ENCODE measurements at places on chromosomes 13 and 19.
A peak's percentile ranks its signal among the peaks of the same experiment; 100 is the strongest.

DNA sequence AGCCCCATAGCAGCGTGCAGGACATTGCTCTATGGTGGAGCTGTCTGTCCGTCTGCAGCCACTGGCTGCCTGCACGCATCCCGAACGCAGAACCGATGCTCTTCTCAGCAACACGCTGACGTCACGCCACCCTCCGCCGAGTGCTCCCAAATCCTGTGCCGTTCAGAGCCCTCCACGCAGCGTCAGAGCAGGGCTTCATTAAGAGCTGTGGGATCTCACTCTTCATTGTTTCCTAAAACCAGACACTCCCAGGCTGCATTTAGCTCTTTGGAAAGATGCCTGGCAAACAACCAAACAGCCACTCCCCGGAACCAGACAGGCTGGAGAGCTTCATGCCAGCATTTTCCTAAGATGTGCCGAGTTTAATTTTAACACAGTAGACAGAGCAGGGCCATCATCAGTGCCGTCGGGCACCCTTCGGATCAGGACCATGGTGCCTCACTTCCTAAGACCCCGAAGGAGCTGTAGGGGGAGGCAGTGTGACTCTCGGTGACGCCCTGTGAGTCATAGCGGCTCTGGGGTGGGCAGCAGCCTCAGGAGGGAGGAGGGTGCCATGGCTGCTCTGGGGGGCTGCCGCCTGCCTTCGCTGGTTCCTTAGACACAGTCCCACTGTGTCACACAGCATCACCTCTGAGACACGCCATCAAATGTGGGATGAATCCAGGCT is 131.5 kb upstream of the MCF2L start:
- no peak for DNase-seq

DNA sequence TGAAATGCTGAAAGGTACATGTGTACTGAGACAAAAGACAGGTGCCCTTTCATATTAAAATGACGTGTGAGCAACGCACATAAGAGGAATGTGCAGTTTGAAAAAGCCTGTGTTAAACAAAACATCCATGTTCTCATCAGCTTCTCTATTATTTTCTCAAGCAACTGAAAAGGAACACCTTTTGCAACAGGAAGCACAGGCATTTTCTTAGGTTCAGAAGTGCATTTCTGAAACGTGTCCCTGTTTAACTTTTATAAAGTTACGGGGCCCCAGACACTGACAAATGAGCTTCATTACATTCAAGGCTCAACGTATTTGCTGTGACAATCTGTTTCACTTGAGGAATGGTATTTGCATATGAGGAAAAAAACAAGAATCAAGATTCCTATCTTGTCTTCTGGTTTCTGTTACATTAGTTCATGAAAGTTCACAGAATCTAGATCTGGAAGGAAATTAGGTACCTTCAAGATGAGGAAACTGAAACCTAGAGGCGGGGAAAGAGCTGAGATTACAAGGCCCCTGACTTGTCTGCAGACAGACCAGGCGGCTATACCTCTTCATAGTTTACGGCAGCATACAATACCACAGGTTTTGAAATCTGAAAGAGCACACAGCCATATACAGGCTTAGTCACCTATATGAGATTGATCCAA is 431.7 kb downstream of the KLF12 start:
- DNase-seq = peak; percentile 22

- DNase-seq = peak; percentile 88
Measured at GRCh38 chr19:5536337-5536894, 31.3 kb downstream of the TINCR start.

GRCh38 chr19:34018546-34018945 is 153.8 kb upstream of the LSM14A start:
- DNase-seq = no peak

GRCh38 chr19:42196011-42197001 is 21.2 kb downstream of the DEDD2 start:
- DNase-seq = no peak

GRCh38 chr19:12513531-12514061 is 29.0 kb upstream of the ZNF709 start:
- no peak for DNase-seq

DNA sequence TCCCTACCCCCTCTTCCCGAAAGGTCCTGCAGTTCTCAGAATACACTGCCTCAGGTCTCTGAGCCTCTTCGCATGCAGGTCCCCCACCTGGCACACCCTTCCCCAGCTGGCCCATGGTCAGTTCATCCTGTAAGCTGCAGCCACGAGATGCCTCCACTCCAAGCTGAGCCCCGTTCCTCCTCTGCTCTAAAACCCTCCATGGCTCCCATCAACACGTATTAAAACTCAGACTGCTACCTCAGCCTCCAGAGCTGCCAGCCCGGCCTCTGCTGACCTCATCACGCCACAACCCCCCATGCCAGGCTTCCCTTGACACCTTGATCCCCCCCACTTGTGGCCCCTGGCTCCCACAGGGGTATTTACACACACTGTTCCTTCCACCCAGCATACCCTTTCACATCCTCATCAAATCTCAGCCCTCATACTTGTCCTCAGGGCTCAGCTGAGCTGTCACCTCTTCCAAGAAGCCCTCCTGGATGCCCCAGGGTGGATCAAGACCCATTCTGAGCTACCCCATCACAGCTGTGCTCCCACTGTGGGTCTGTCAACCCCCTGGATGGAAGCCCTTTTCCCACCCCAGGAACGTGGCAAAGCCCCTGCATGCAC is 48.9 kb downstream of the PTPRS start:
- no peak for DNase-seq

DNA sequence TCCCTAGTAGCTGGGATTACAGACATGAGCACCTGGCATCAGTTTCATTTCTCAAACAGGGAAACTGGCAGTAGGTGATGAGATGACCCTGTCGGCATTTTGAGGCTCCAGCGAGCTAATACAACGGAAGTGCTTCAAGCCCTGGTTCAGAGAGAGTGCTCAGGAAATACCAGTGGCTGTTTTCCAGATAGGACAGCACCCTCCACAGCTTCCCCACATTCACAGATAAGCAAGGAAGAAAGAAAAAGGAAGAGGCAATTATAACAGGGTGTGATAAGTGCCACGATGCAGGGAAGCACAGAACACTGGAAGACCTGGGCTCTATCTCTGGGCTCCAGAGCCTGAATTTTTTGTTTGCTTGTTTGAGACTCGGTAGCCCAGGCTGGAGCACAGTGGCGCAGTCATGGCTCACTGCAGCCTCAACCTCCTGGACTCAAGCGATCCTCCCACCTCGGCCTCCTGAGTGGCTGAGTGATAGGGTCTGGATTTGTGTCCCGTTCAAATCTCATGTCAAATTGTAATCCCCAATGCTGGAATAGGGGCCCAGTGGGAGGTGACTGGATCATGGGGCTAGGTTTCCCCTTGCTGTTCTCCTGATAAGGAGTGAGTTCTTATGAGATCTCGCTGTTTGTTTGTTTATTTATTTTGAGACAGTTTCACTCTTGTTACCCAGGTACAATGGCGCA is 43.5 kb downstream of the PIN1 start:
- DNase-seq = no peak

- no peak for DNase-seq
Measured at GRCh38 chr13:27954406-27954851, 14.7 kb downstream of the CDX2 start.

- no peak for DNase-seq
Measured at GRCh38 chr19:29807870-29808405, 3.9 kb upstream of the CCNE1 start.

DNA sequence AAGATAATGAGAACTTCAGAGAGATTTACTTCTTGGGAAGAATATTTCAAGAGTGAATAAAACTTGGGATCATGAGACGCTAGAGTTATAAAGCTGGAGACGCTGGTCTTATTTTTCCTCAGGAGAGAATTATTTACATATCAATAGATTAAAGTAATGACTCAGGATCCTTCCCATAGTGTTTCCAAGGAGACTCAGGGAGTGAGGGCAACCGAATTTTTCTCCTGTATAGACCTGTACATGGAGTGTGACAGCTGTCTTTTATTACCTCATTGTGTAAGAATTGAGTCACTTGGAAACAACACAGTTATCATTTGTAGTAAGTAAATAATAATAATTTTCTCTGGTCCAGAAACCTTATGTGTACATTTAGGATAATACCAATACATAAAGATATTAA is 1905.5 kb downstream of the OLFM4 start:
- DNase-seq = no peak

DNA sequence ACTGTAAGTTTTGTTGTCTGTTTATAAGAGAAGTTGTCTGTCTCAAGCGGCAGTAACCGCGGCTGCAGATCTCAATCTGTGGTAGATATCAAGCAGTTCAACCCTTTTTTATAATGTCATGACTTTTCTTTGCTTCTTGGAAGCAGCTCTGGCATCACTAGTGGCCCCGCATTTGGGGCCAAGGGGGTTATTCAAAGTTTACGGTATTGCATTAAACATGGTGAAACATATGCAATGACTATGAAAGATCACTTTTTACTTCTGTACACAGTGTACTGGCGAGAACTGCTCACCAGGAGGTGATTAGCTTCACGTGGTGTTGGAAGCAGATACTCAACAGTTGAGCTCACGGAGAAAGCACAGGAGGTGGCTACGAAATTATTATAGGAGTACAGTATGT is 4.6 kb upstream of the FFAR3 start:
- no peak for DNase-seq

DNA sequence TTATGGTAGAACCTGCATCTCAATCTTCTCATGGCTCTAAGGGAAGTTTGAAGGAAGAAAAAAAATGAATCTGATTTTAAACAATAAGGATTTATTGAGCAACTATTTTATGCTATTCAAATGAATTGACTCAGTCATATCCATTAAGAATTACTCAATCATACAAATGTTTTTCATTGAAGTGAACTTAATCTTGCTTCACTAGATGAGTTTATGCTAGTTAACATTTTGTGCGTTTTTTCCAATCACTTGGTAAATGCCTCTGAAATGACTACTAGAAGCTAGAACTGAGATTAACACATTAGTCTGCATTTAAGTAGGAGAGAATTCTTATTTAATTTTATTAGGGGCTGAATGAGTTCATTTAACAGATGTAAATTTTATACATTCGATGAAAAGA is 25.2 kb downstream of the RXFP2 start:
- DNase-seq = no peak

GRCh38 chr19:10430505-10431253 is 10.3 kb downstream of the PDE4A start:
- DNase-seq = no peak

- DNase-seq = no peak
Measured at GRCh38 chr19:19613506-19613905, 5.0 kb downstream of the PBX4 start.

DNA sequence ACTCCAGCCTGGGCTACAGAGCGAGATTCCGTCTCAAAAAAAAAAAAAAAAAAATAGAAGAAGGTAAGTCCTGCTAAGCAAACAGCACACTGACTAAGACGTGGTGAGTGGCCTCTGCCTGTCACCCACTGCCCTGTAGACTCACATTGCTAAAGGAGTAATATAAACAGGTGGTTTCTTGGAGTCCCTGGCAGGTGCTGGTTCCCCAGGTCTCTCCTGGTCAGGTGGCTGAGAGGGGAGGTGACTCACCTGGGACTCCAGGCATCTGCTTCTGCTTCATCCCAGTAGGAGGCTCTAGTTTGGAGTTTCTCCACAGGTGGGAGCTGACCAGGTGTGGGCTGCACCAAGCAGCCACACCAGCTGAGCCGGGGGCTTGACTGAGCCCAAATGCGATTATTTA is at the start of gene OR10H1:
OR10H1 (minus strand) TSS at position 359 of the 400 bp plus-strand sequence. CDS start 7,627 bp downstream, outside the sequence.
- no peak for DNase-seq

GRCh38 chr13:19680751-19681150 is 47.3 kb downstream of the MPHOSPH8 start:
- DNase-seq = no peak

DNA sequence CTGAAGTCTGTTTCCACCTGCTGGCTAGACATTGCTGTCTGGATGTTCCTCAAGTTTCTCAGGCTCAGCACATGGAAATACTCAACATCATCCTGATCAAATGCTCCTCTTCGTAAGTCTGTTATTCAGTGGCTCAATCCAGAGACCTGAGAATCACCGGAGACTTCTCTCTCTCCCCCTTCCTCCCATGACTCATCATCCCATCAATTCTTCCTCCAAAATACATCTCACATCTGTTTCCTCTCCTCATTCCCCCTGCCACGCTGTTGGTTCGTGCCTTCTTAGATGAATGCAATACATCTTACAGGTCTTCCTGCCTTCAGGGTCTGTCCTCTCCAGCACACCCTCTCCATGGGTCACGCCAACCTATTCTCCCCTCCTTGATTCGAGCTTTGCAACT is 7.4 kb upstream of the RXFP2 start:
- DNase-seq = no peak

- no peak for DNase-seq
Measured at GRCh38 chr19:6267552-6268381, 12.0 kb downstream of the MLLT1 start.

DNA sequence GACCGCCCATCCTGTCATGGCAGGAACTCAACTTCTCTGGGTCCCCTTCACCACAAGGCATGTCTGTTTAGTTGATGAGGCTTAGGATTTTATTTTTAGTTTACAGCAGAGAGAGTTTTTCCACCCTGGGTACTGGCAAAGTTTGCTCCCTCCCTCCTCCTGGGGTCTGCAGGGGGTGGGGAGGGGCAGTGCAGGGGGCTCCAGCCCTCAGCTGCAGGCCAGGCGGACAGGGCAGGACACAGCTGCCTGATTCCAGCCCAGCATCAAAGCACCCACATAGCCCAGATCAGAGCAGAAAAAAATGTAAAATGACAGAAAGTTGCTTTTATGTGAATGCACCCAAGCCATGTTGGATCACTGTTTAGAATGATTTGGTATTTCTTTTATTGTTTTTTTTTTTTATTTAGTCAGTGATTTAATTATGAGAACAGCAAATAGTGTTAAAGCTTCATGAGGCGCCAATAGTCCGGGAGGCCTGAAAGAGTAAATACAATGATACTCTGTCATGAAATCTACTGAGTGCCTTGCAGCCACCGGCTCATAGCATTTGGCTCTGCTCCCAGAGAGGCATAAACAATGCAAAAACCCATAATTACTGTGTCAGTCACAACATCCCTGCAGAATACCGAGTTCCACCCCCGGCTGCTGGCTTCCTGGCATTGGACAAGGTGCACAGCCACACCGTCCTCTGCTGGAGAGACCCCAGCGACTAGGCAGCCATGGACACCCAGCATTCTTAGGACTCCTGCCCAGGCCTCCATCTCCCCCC is 923.5 kb downstream of the UQCRFS1 start:
- peak; percentile 1 for DNase-seq

GRCh38 chr19:15671891-15672579 is 852 bp upstream of the CYP4F12 start:
- DNase-seq = no peak

- DNase-seq = no peak
Measured at GRCh38 chr13:74986609-74987008, 495.4 kb downstream of the TBC1D4 start.

DNA sequence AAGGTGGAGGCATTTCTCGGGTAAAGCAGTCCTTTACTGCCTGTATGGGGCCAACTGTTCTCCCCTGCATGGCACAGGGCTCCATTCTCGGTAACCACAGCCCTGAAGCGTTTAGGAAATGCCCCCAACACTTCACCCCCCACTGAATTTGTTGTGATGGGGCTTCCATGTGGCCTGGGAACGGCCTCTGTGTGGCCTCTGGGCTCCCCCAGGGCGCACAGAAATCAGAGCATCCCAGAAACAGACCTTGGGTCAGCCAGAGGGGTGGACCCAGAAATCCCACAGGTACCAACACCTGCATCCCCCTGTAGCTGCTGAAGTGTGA is 153.7 kb upstream of the VSTM2B start:
- no peak for DNase-seq

GRCh38 chr13:21364357-21364756 is 94.7 kb downstream of the ZDHHC20 start:
- DNase-seq = no peak

Data from NCI-H2081 (cell line).